ENCODE measurements at places on chromosomes 4 and X. TPM values are rescaled to one million over a fixed set of nuclear protein-coding genes. Genes with fewer than 3 reads are reported as not detected.
A peak's percentile ranks its signal among the peaks of the same experiment; 100 is the strongest.

Gene TLR6
- total RNA-seq = 12.8 TPM

Gene NUDT9
- total RNA-seq = 29.1 TPM

- no peak overlapping the region for H3K4me3 ChIP-seq
- no peaks in the 10 kb centered on the region for H3K36me3 ChIP-seq
These were observed 26.6 kb downstream of the ZRSR2 start for GRCh38 chrX:15816886-15817285.

GRCh38 chrX:136954930-136955329, 74.4 kb upstream of the RBMX start:
- H3K27ac ChIP-seq = no peak overlapping the region
- H3K36me3 ChIP-seq = no peaks in the 10 kb centered on the region
- H3K4me3 ChIP-seq = no peak overlapping the region
- H3K4me1 ChIP-seq = no peaks in the 10 kb centered on the region
- H3K27me3 ChIP-seq = no peaks in the 10 kb centered on the region
- no peak for DNase-seq

Gene RAB39B
- total RNA-seq = 0.52 TPM

DNA sequence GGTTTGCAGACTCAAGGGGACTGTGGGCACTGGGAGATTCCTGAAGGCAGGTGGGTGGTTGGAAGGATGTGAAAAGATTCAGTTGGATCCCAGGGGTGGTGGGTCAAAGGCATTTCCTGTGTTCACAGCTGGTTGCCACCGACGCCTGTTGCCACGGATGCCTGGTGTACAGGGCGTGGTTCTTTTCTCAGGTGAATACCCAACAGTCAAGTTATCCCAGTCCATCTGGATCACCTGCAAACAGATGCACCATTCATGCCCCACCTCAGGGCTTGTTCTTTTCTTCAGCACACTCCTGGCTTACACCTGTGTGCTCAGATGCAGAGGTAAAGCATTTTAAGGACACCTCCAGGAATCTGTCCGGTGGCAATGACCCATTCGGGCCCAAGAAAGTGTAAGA, 55.8 kb upstream of the SHOX start:
- no peaks in the 10 kb centered on the region for H3K36me3 ChIP-seq
- no peak overlapping the region for H3K4me3 ChIP-seq
- H3K4me1 ChIP-seq = no peaks in the 10 kb centered on the region
- H3K27me3 ChIP-seq = no peaks in the 10 kb centered on the region
- DNase-seq = no peak

Gene FREM3
- 0.36 TPM for total RNA-seq

Gene SOX3
- not detected for total RNA-seq

GRCh38 chr4:54961357-54961975, 163.9 kb downstream of the KDR start:
- H3K36me3 ChIP-seq = no peaks in the 10 kb centered on the region
- no peak overlapping the region for H3K4me3 ChIP-seq
- no peak for DNase-seq
- H3K4me1 ChIP-seq = no peaks in the 10 kb centered on the region
- H3K27me3 ChIP-seq = no peaks in the 10 kb centered on the region
- H3K27ac ChIP-seq = no peak overlapping the region

DNA sequence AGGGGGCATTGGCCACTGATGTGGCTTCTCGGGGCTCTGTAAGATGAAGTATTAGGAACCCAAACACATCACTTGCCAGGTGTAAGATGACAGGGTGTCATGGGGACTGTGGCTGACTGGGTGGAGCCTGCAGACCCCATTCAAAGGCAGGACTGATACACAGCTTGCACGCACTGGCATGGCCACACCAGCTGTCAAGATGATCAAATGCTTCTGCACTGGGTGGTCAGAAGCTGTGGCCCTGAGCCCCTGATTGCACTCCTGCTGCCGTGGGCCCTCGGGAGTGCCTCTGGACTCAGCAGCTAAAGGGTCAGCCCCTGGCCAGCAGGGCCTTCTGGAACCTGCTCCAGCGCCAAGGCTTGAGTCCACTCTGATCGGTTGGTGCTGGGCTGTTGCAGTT, 48.8 kb upstream of the GRPEL1 start:
- no peak overlapping the region for H3K4me3 ChIP-seq
- no peak for DNase-seq
- no peaks in the 10 kb centered on the region for H3K27me3 ChIP-seq
- no peaks in the 10 kb centered on the region for H3K4me1 ChIP-seq
- no peak overlapping the region for H3K27ac ChIP-seq
- no peaks in the 10 kb centered on the region for H3K36me3 ChIP-seq

GRCh38 chr4:53150631-53151488, 215.0 kb downstream of the SCFD2 start:
- H3K4me1 ChIP-seq = peaks cover 2% of the 10 kb centered on the region
- H3K36me3 ChIP-seq = no peaks in the 10 kb centered on the region
- peak overlapping the region; percentile 76 for H3K27ac ChIP-seq
- H3K27me3 ChIP-seq = no peaks in the 10 kb centered on the region
- DNase-seq = no peak

Gene RHOXF2
- not detected for total RNA-seq

DNA sequence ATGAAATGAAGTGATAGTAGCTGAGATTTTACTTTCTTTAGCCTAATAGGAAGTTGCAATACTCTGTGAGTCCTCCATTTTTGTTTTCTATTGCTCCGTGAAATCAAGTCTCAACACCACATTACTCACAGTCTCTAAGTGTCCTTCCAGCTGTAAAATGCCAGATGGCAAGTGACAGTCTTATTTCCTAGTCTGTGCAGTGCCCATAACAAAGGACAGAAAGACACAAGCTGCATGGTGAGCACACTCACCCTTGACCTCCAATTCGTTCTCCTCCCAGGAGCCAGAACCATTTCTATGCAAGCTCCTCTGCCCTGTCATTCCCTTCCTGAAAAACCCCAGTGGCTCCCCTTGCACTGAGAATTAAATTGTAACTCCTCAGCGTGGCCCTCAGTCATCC, 101.6 kb downstream of the PARM1 start:
- H3K36me3 ChIP-seq = peaks cover 2% of the 10 kb centered on the region
- H3K4me3 ChIP-seq = no peak overlapping the region
- no peaks in the 10 kb centered on the region for H3K27me3 ChIP-seq
- H3K4me1 ChIP-seq = no peaks in the 10 kb centered on the region
- H3K27ac ChIP-seq = no peak overlapping the region

GRCh38 chr4:64584981-64585557, 175.8 kb upstream of the TECRL start:
- no peaks in the 10 kb centered on the region for H3K36me3 ChIP-seq
- no peak overlapping the region for H3K4me3 ChIP-seq
- DNase-seq = no peak

Gene GYG2
- total RNA-seq = 0.84 TPM

DNA sequence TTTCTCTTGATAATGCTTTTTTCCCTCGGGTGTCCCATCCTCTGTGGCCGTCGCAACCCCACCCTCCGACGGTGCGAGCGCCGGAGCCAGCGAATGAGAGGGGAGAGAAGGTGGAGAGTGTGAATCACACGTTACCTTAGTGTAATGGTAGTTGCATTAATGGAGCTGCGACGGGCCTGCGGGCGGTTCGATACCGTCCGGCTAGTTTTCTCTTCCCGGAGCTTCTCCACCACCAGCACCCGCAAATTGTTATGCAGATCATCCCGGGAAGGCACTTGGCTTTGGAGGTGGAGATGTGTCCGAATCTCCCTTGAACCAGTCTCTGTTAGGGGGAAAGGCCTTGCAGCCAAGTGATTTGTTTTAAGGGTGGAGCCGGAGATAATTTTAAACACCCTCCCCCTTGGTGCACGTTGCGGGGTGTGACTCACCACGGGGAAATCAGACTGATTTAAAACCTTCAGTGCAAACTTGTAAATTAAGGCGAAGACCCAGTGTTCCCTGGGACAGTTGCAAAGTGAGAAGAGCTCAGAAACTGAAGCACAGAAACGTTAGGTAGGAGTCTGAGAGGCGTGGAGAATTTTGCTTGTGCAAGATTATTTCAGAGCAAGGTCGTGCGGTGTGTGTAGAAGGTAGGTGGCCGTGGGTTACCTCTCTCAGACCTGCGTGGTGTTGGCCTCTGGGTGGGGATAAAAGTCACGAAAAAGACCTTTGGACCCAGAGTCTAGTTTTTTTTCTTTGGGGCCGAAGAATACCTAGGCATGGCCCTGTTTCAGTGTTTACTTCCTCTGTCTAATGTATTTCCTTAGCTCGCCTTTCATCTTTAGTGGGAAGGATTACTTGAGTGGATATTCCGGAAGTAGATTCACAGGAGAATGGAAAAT, 1.3 kb downstream of the AFF1 start:
- no peaks in the 10 kb centered on the region for H3K27me3 ChIP-seq
- H3K4me1 ChIP-seq = peaks cover 3% of the 10 kb centered on the region
- peak overlapping the region; percentile 88 for H3K4me3 ChIP-seq
- peak overlapping the region; percentile 93 for H3K27ac ChIP-seq
- H3K36me3 ChIP-seq = no peaks in the 10 kb centered on the region
- DNase-seq = peak; percentile 85

Gene REPS2
- 7.9 TPM for total RNA-seq

Gene MAGEB10
- total RNA-seq = not detected

DNA sequence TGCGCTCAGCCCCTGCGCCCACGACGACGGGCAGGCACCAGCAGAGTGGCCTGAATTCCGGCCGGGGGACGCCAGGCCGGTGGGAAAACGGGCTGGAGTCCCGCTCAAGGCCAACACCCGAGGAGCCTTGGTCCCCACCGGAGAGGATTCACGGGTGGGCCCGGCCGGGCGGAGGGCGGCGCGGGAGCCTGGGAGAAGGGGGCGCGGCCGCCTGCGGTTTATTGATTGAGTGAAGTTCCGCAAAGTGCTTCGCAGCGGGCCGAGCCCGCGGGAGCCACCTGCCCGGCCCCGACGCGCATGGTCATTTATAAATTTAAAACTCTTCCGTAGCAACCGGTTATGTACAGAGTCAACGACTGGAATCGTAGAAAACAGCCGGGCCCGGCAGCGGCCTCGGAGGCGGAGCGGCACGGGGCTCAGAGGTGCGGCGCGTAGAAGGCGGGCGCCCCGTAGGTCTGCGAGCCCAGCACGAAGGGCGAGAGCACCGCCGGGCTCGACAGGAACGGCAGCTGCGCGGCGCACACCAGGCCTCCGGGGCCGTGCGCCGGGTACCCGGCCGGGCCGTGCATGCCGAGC, 3.6 kb downstream of the NKX1-1 start:
- H3K36me3 ChIP-seq = no peaks in the 10 kb centered on the region
- peak; percentile 75 for DNase-seq
- no peak overlapping the region for H3K4me3 ChIP-seq
- no peaks in the 10 kb centered on the region for H3K27me3 ChIP-seq
- H3K4me1 ChIP-seq = no peaks in the 10 kb centered on the region
- H3K27ac ChIP-seq = no peak overlapping the region

Gene GYPE
- total RNA-seq = 3.9 TPM

DNA sequence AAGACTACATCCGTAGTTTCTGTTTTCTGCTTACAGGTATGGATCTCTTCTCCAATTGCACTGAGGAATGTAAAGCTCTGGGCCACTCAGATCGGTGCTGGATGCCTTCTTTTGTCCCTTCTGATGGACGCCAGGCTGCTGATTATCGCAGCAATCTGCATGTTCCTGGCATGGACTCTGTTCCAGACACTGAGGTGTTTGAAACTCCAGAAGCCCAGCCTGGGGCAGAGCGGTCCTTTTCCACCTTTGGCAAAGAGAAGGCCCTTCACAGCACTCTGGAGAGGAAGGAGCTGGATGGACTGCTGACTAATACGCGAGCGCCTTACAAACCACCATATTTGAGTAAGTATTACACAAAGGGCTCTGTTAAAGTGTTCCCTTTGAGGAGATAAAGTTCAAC, 13.8 kb downstream of the PCDH10 start:
- H3K4me1 ChIP-seq = no peaks in the 10 kb centered on the region
- no peak for DNase-seq
- no peak overlapping the region for H3K4me3 ChIP-seq
- no peaks in the 10 kb centered on the region for H3K36me3 ChIP-seq

GRCh38 chrX:139930916-139931645, 1.8 kb downstream of the ATP11C start:
- peak; percentile 75 for DNase-seq
- no peaks in the 10 kb centered on the region for H3K4me1 ChIP-seq
- no peaks in the 10 kb centered on the region for H3K27me3 ChIP-seq
- peak overlapping the region; percentile 77 for H3K4me3 ChIP-seq

Gene HELT
- total RNA-seq = not detected

- H3K4me3 ChIP-seq = no peak overlapping the region
- no peaks in the 10 kb centered on the region for H3K36me3 ChIP-seq
- peaks cover 2% of the 10 kb centered on the region for H3K4me1 ChIP-seq
These were observed 98.8 kb downstream of the CASK start for GRCh38 chrX:41824551-41824950.

GRCh38 chr4:1969928-1970723, 38.6 kb downstream of the NELFA start:
- no peaks in the 10 kb centered on the region for H3K4me1 ChIP-seq
- H3K4me3 ChIP-seq = no peak overlapping the region
- no peak overlapping the region for H3K27ac ChIP-seq
- H3K27me3 ChIP-seq = no peaks in the 10 kb centered on the region
- peak; percentile 57 for DNase-seq
- no peaks in the 10 kb centered on the region for H3K36me3 ChIP-seq

DNA sequence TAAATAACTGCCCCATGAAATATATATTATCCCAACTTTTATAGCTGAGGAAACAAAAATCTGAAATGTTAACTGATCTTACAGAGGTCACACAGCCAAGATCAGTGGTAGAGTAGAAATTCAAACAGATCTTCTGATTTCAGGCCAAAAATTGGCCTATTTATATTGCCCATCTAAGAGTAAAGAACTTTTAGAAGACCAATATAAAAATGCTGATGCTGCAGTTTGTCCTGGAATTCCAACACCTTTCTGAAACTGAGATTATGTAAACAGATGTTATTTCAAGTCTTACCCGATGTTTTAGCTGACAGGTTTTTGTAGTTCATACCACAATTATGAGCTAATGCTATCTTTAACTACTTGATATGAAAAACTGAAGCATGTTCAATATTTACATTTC, 51.1 kb downstream of the SPANXN3 start:
- H3K4me1 ChIP-seq = no peaks in the 10 kb centered on the region
- no peaks in the 10 kb centered on the region for H3K36me3 ChIP-seq
- H3K27me3 ChIP-seq = no peaks in the 10 kb centered on the region

DNA sequence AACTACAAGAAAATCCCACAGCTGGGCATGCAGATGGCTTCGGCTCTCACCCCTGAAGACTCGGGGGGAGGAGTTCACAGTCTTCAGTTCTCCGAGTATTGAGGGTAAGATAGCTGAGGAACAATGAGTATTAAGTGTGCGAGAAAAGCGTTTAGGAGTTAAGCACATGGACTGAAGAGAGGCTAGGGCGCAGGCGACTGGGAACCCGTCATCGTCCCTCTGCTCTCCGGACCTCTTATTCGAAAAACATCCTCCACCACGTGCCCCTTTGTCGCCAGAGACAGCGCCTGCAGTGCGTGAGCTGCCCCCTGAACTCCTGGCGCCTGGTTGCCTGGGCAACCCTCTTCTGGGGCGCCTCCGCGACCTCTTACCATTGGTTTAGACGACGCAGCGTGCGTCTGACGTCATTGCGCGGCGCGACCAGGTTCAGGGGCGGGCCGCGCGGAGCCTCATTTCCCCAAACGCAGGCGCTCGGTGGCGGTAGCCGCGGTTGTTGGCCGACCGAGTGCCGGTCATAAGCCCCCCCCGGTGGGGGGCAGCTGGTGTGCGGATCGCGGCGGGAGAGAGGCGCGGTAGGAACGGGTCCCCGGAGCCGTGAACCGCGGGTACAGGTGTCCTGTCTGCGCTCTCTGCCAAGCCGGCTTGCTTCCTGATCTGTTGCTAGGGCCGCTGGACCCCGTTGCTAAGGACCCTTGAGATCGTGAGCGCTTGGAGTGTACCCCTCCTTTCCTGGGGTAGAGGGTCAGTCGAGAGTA, at the start of gene PACRGL:
Gene PACRGL (plus strand): TSS at position 452 of the 755 bp plus-strand sequence. CDS start 4,024 bp downstream, outside the sequence.
- H3K4me3 ChIP-seq = peak within 1 kb of the TSS; percentile 78
- peak; percentile 98 for DNase-seq
- H3K27me3 ChIP-seq = no peaks in the 10 kb centered on the region

Gene RBM46
- total RNA-seq = not detected

Data from aorta (tissue), 5 donors.